ENCODE measurements at places on chromosomes 4 and X.

- no peak for DNase-seq
These were observed 96.7 kb upstream of the NKX1-1 start for GRCh38 chr4:1502976-1503375.

- no peak for DNase-seq
These were observed 286.3 kb downstream of the ANKRD50 start for GRCh38 chr4:124426279-124426678.

DNA sequence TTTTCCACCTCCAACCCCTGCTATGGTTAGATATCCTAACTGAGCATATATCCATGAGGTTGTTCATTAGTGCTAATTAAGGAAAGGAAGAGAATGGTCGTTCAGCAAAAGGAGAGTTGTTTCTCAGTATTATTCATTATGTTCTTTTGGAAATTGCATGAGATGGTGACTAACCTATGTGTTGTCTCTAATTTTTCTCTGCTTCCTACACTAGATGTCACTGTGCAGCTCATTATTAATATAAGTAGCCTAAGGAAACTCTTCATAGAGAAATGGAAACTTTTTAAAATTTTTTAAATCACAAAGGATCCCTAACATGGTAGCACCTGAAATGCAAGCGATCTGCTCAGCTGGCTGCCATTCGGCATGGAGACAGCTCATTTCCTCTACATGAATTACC lies 67.7 kb upstream of the FAM9A start:
- no peak for DNase-seq

DNA sequence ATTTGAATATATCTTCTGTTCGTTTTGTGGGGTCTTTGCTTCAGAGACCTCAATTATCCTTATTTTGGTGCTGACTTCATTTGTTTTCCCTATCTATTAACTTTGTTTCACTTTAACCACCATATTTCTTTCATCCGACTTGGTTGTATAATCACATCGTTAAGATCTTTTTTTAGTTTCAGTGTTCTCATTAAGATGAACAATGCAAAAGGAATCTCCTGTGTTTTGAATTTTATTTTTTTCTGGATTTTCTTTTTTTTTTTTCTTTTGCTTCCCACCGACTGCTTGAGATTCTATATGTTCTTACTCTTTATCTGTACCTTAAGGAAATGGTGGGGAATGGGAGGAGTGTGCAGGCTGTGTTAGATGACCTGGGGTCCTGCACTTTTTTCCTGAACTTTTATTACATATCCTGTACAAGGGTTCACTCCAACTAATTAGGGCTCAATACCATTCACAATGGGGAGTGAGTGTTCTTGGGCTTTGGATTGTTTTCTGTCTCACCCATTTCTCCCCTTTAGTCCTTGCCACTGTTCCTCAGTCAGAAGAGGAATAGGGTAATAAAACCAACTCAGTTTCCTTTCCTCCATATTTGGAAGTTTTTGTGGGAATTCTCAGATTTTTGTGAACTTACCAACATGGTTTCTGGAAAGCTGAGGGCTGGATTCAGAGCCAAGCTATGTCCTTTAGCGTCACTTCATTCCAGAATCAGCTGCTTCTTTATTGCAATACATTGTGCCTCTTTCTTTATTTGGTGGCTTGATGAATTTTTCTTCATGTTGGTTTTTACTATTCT lies 43.2 kb upstream of the BMPR1B start:
- DNase-seq, result no peak

DNA sequence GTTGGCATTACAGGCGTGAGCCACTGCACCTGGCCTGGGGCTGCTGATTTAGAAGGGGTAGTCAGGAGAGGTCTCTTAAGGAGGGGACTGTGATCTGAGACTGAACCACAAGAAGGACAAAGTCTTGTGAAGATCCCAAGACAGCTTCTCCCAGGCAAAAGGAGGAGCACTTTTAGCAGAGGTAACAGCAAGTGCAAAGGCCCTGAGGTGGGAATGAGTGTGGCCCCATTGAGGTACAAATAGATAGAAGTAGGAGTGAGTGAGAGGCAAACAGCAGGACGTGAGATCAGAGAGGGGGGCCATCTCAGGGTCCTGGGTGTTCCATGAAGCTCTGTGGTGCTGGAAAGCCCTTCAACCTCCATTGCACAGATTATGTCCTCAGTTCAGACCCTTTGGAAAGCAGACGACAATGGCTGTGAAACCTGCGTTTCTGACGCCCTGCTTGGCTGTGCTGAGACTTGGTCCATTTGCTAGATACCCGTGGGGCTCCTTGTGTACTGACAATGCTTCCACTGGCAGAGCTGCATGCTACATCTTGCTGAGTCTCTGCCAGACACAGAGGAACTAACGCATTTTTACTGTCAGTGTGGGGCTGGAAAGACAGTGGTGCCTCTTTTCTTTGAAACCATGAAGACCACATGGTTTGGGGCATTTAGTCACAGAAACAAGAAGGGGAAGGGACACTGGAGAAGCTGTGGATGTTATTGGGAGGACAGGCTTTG lies 1.3 kb upstream of the CCKAR start:
- DNase-seq, result no peak

DNA sequence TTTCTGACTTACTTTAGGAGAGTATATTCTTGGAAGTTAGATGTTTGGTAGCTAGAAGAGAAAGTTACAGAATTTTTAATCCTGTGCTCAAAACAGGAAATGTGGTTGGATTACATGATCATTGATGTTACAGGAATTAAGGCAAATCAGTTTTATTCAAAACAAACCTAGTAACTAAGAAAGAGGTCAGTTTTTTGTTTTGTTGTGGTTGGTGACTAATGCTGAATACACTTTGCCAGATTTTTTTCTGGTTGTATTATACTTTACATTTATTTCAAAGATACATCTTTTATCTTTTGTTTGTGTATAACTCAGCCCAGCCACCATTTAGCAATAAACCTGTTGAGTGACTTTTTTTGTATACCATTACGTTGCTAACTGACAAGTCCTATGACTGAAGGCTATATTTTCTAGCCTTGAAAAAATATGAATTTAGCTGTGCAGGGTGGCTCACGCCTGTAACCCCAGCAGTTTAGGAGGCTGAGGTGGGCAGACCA lies 116.7 kb downstream of the KLHL8 start:
- no peak for DNase-seq

GRCh38 chr4:76781698-76782595 lies 116.0 kb downstream of the SOWAHB start:
- no peak for DNase-seq

- no peak for DNase-seq
These were observed 44.0 kb downstream of the GYG2 start for GRCh38 chrX:2872671-2873277.

- no peak for DNase-seq
These were observed 51.7 kb downstream of the PIR start for GRCh38 chrX:15441464-15441863.

GRCh38 chr4:121191361-121191760 lies 27.2 kb upstream of the TNIP3 start:
- DNase-seq, result no peak

DNA sequence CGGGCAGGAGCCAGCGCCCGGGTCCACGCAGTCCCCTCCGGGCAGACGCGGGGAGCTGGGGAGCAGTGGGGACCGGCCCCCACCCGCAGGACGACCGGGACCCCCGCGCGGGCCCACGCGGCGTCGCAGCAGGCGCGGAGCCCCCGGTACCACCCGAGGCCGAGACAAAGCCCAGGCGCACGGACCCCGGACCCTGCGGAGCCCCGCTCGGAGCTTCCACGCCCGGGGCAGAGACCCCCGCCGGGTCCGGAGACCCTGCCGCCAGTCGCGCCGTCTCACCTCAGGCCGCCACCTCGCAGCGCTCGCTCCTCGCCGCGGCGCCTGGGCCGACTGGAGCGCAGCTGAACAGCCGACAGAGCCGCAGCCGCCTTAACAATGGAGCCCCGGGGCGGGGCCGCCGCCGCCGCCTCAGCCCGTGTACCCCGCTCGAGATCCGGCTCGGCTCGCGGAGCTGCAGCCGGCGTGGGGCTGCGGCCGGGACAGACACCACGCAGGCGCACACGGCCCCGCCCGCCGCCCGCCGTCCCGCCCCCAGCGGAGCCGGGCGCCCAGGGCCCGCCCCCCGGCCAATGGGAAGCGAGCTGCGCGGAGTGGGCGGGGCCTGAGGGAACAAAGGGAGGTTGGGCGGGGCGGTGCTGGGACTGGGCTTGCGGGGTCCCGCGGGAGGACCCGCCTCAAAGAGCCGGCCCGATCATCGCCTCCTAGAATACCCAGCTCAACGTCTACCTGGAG lies at the start of gene AFAP1:
Gene AFAP1 (minus strand): TSS at position 485 of the 732 bp plus-strand sequence. CDS start 67,783 bp downstream, outside the sequence.
- peak; percentile 94 for DNase-seq

DNA sequence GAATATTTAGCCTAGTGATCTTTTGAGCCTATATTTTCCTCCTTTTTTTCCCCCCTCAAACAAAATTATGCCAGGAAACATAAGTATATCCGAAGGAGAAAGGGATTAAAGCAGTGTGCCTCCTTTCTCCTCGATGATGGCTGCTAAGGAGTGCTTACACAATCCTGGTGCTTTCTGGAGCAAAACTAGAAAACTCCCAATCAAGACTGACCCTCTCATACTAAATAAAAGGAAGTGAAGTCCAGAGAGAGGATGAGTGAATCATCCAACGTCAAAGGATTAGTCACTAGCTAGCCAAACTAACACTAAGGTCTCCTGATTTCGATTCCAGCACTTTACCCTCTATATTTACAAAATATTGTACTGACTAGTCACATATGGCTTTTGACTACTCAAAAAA lies 146.8 kb downstream of the PPP3CA start:
- no peak for DNase-seq

GRCh38 chrX:115894087-115894486 lies 276.5 kb upstream of the AGTR2 start:
- no peak for DNase-seq

DNA sequence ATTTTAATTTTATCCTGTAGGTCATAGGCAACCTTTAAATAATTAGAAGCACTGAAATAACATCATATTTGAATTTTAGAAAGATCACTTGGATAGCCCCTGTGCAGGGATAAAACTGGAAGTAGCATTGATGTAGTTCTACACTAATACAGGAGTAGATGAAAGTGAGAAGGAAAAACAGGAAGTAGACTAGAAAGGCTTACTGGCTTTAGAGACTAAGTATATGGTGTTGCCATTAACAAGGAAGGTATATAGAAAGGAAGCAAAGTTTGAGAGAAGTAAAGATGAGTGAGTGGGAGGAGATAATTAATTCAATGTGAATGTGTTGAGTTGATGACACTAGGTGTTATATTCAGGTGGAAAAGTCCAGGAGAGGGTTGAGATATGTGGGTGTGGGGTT lies 73.1 kb upstream of the EPGN start:
- no peak for DNase-seq

DNA sequence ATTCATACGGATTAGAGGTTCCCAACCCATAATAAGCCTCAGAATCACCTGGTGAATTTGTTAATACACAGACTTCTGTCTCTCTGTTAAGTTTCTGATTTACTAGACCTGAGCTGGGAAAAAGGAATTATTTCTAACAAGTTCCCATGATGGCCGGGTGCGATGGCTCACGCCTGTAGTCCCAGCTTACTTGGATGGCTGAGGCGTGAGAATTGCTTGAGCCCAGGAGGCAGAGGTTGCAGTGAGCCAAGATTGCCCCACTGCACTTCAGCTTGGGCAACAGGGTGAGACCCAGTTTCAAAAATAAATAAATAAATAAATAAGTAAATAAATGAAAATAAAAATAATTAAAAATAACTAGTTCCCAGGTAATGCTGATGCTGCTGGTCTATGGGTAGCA lies 412.3 kb downstream of the GALNTL6 start:
- DNase-seq, result no peak

- no peak for DNase-seq
These were observed 2.9 kb downstream of the AR start for GRCh38 chrX:67546496-67547423.

DNA sequence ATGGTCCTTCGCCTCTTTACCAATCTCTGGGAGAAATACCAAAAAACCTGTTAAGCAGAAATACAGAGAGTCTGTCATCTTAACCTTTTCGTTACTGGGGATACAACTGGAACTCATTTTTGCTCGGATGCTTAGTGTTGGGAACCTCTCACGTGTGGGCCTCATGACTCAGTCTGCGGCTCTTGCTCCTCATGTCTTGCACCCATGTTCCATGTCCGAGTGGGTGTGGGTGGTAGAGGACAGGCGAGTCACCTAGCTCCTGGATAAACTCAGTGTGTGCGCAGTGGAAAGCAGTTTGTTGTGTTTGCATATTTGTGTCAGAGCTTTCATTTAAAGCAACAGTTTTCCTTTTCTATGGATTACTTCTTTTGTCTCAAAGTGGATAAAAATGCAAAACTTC lies 70.6 kb downstream of the TNIP2 start:
- no peak for DNase-seq

DNA sequence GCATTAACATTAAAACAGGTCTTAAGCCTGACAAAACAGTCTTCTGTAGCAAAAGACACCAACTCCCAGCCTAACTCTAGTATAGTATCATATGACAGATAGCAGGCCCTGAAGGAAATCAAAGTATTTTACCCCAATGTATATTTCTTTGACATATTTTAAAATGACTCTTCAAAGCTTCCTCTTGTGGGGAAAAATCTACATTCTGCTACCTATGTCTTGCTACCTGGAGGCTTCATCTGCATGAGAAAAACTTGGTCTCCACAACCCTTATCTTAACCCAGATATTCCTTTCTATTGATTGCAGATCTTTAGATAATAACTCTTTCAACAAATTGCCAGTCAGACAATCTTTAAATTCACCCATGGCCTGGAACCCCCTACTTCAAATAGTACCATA lies 1620.4 kb downstream of the PCDH7 start:
- no peak for DNase-seq

GRCh38 chr4:141348125-141348524 lies 127.4 kb downstream of the ZNF330 start:
- no peak for DNase-seq

- DNase-seq, result no peak
These were observed 2139.0 kb downstream of the ARAP2 start for GRCh38 chr4:34105311-34105710.

DNA sequence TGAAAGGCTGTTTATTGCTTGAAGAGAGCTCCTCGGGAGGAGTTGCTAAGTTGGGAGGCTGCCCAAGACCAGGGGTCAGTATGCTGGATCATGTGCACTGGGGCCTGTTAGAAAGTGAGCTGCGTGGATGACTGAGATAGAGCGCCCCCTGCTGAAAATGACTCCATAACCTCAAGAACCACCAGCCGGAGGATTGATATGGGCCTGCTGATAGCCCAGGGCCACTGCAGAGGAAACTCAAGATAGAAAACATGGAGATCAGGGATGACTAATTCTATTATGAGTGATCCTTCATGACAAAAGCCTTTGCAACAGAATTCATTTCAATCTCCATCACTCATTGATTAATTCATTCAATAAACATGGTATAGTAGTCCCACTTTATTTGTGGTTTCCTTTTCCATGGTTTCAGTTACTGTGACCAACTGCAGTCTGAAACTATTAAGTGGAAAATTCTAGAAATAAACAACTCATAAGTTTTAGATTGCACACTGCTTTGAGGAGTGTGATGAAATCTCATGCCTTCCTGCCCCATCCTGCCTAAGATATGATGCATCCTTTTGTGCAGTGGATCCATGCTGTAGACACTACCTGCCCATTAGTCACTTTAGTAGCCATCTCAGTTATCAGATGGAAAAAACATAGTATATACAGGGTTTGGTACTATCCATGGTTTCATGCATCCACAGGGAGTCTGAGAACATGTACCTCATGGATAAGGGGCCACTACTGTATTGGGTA lies 126.7 kb upstream of the MBNL3 start:
- no peak for DNase-seq

Measured in GM12892 (cell line).